ENCODE measurements at places on chromosomes 4 and X.

GRCh38 chr4:156656896-156657295 is 314.7 kb downstream of the PDGFC start:
- DNase-seq = no peak

GRCh38 chrX:103571726-103572125 is 13.6 kb upstream of the TCEAL4 start:
- DNase-seq = no peak

DNA sequence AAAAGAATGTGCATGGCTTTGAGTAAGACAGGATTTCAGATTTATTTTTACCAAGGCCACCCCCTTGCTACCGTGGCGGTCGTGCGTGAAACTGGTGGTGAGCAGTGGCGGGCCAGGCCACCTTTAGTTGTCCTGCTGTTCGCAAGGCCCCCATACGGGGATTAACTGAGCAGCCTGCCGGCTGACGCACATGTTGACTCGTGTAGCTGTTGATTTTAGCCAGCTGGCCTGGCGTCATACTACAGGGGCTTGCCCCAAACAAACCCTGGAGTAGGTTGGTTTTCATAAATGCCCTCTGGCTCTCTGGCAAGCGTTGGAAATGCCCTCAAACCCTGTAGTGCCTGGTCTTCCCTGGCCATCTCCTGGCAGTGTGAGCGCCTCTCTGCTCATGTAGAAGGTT is 28.4 kb downstream of the WFS1 start:
- no peak for DNase-seq

GRCh38 chr4:54784161-54784671 is 126.5 kb downstream of the KIT start:
- peak; percentile 79 for DNase-seq

DNA sequence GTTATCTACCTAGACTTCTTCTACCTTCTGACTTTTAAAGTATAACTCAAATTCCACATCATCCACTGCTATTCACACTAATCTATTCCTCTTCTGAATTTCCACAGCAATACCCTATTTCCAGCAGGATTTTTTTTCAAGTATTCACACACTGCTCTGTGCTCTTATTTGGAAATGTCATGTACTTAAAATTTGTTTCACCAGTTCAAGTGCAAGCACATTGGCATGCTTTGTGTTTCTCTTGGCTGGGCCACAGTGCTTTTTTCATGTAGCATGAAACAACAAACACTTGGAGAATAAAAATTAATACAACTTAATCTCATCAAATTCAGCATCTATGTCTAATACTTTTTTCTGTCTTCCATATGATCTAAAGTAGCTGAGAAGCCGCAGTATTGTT is 161.8 kb upstream of the PCDH18 start:
- no peak for DNase-seq

DNA sequence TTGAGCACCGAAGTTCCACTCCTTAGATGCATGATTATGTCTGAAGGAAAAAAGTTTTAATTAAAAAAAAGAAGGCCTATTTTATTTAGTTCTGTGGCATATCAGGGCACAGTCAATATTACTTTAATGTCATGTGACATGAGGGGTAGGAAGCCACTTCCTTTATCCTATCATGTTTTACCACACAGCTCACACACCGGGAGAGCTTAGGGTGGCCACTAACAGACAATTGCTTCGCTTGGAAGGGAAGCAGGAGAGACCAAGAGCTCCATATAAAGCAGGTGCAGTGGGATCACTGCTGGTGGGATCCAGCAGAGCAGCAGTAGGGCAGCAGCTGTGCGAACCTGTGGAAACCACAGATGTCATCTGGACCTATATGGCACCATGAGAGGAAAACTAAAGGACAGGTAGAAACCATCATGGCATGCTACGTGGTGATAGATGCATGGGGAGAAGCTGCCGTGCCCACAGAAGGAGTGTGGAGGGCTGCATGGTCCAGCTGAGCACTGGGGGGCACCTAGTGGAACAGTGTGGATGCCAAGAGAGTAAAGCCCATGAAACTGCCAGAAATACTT is 52.0 kb downstream of the DTHD1 start:
- DNase-seq = no peak

GRCh38 chrX:39726771-39727170 is 371.0 kb downstream of the BCOR start:
- no peak for DNase-seq

GRCh38 chrX:16702700-16703599 is 9.5 kb downstream of the CTPS2 start:
- no peak for DNase-seq

- DNase-seq = no peak
Observed at GRCh38 chr4:146338512-146338911, 124.2 kb downstream of the REELD1 start.

GRCh38 chr4:175703956-175704600 is 108.0 kb downstream of the GPM6A start:
- no peak for DNase-seq

DNA sequence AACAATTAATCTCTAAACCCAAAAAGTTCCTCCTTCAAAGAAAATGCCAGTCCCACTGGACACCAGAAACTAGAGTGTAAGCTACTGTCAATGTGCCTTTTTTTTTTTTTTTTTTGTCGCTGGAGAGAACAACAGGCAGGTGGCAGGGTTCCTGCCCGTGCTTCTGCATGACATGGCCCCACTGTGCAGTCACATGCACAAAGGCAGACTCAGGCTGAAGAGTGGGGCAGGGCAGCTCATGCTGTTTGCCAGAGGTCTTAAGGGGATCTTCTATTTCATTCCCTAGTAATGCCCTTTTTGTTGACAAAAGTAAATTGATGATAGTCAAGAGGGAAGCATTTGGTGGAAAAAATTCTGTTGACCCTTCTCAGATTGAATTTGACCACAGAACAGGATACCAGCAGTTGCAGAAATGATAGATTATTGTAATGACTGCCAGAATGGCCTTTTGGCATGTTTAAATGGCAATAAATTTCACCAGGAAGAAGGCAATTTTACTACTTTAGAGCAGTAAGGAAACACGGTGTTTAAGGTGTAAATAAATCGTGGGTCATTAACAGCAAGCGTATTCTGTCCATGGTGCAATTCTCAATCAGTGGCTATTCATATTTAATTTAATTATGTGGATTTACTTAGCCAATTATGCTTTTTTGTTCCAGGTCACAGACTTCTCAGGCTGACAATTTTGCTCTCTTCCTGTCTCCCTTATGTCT is 80.9 kb downstream of the NKX6-1 start:
- DNase-seq = no peak

GRCh38 chr4:91319556-91320268 is 984.1 kb upstream of the GRID2 start:
- DNase-seq = no peak

GRCh38 chrX:56765811-56766553 is 36.9 kb downstream of the NBDY start:
- no peak for DNase-seq

GRCh38 chrX:50721764-50722521 is 92.1 kb downstream of the SHROOM4 start:
- no peak for DNase-seq

GRCh38 chr4:145531859-145532258 is 50.2 kb downstream of the SMAD1 start:
- no peak for DNase-seq

DNA sequence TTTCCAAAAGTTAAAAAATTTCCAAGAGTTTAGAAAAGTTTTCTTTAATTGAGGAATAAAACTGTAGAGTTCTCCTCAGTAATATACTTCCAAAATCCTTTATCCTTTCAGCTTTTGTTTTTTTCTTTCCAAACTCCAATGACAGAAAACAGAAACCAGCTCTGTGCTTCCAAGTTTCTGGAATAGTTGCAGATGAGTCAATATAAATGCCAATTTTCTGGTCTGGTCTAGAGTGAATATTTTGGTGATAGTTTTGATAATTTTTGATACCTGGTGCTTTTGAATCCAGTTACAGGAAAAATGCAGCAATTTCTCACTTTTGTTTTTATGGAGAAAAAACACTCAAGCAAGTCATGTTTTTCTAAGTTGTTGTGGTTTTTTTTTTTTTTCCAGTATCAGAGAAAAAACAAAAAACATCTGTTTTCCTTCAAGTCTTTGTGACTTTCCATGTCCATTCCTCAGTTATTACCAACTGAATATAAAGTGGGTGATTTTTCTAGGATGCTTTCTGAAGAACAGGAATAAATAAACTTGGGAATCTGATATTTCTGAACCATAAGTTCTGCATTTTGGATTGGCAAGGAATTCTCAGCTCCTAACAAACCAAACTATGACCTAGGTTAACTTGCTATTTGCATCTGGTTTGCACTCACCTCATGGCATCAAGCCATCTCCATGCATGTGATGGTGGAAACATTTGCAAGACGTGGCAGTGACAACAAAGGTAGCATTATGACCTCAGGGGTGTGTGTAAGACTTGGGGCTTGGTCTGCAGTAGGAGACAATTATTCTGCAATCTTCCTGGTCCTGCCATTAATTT is 139.1 kb downstream of the VEGFC start:
- no peak for DNase-seq

GRCh38 chr4:147085781-147086180 is 140.1 kb upstream of the TTC29 start:
- no peak for DNase-seq

DNA sequence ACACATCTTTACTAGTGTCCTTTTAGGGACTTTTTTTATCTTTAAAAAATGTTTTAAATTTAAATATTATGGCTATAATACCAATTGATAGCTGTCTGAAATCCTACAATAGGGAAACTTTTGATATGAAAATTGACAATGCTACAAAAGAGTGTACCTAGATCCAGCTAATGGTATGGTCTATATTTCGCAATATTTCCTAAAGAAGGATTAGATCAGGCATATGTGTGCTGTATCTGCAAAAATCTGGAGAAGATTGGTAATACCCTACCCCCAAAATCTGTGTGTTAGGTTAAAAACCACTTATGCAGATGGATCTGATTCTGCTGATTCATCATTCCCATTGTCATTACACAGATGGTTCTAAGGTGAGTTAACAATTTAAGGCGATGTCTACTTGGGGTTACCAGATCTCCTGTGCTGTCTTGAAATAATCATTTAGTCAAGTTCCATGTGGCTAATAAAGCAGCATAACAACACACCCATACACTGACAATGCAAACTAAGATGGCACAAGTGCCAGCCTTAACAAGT is 137.1 kb downstream of the GASK1B start:
- DNase-seq = no peak

DNA sequence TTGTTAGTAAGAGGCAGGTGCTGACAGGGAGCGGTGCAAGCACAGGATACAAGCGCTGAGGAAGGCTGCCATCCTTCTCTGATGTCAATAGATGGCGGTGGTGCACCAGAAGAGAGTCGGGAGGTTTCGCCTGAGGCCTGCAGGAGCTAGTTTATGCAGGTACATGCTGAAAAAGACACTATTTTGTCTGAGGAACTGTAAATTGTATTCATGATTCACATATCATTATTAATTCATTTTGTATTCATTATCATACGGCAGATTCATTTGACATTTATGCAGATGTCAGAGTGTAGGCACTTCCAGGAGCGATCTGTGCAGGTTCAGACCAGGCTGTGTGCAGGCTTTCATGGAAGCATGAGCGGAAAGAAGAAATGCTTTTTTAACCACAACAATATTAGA is 824.0 kb downstream of the STIM2 start:
- DNase-seq = no peak

DNA sequence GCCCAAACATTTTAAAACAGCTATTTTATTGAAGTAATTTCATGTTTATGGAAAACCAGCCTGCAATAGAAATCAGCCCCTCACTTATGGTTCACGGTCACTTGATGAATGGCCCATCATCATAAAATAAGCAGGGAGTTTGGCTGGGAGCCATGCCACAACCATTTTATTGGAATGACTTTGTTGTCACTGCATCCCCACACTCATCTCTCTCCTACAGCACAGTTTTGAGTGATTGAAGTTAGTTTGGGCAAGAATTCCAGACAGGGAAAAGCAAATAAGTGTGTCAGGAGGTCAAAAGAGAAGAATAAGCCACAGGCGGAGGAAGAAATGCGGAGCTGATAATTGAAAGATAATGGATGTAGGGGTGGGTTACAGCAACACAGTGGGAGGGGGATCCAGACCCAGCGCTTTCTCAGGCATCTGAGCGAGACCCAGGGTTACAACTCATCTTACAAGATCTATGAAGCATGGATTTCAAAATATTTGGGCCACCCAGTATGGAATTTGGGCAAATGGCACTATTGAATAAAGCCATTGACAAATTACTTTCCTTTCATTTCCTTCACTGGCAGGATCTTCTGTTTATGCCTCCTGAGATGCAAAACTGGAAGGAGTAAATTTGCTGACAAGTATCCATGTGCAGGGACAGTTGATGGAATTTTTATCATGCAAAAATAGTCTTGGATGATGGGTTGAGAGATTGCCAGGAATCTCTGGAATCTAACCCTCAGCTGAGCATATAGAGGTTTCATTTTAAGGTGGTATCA is 100.8 kb downstream of the SHROOM3 start:
- DNase-seq = no peak

DNA sequence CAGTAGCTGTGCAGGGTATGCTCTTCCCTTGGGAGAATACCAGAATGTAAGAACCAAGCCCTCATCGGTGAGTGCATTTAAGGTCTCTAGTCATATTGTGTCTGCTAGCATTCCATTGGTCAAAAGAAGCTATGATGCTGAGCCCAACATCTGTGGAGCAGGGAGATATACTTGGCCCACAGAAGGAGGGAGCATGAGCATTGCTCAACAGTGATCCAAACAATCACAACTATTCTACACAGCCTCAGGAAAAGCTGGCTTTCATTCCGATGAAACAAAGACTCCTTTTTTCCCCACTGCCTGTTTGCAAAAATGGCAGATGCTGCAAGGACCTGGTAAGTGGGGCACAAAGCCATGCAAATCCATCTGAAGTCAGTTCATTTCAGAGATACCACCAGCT is 80.6 kb upstream of the DHX15 start:
- peak; percentile 38 for DNase-seq

- DNase-seq = no peak
Observed at GRCh38 chrX:41119803-41120202, 34.6 kb downstream of the USP9X start.

- DNase-seq = no peak
Observed at GRCh38 chr4:107825072-107825824, 516 bp downstream of the SGMS2 start.

GRCh38 chrX:103061486-103061885 is 2.5 kb downstream of the BEX1 start:
- DNase-seq = no peak

- no peak for DNase-seq
Observed at GRCh38 chr4:54011201-54011600, 53.2 kb downstream of the CHIC2 start.

Measured in AG09309 (cell line).